ENCODE measurements at places on chromosomes 12 and 14.
A peak's percentile ranks its signal among the peaks of the same experiment; 100 is the strongest.

- DNase-seq, result no peak
Measured at GRCh38 chr12:50482571-50482970, 22.2 kb upstream of the DIP2B start.

GRCh38 chr12:39723831-39724230 lies 104.2 kb upstream of the ABCD2 start:
- no peak for DNase-seq

GRCh38 chr12:12121061-12121460 lies 50.3 kb downstream of the BCL2L14 start:
- no peak for DNase-seq

- DNase-seq, result no peak
Measured at GRCh38 chr12:54041097-54041690, 8.3 kb downstream of the HOXC5 start.

DNA sequence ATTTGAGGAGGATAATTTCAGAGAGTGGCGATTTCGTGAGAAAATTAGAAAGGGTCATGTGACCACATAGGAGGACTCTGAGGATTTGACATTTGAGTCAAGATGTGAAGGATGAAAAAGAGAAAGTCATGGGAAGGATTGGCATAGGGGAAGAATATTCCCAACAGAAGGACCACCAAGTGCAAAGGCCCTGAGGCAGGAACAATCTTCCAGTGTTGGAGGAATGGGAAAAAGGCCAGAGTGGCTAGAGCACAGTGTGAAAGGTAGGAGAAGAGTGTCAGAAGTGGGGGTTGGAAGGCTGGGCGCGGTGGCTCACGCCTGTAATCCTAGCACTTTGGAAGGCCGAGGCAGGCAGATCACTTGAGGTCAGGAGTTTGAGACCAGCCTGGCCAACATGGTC lies 3.9 kb upstream of the PPP1CC start:
- no peak for DNase-seq

- no peak for DNase-seq
Measured at GRCh38 chr12:104734541-104735095, 223.5 kb downstream of the SLC41A2 start.

DNA sequence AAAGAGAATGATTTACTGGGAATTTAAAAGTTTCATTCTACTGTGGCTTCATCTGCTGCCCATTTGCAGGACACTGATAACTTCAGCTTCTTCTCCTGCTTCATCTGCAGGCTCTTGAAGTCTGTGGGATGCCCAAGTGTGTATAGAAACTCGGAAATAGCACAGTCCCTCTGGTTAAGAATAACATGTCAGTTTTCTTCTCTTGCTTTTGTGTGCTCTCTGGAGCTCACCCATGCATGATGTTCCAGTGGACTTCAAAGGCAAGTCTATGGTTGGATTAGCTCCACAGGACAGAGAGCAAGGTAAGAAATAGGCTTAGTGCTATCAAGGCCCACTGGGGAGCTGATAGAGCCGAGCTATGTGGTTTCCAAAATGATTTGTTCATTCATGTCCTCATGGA lies 13.7 kb downstream of the RMST start:
- no peak for DNase-seq

DNA sequence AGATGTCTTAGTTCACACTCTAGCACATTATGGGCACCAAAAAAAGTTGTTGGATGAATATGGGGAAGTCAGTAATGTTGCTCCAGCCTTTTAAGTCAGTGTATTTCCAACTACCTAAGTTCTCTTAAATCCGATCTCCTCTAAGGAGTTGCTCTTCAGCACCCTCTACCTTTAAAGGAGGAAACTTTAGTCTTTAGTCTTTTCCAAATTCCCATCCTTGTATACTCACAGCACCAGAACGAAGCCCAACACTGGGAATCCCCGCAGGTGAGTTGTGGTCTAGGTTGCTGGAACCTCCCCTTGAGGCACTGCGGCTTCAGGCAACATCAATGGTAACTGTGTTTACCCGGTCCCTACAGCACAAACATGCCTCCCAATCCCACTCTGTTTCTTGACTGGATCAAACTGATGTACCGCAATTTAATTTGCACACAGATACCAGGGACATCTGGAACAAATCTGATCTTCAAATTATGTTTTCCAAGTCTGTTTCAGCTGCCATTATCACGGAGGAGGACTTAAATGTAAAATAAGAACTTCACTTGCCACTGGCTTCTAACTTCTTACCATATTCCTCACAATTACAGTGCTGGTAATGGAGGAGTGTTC lies 179.0 kb downstream of the FOXN3 start:
- peak; percentile 61 for DNase-seq

DNA sequence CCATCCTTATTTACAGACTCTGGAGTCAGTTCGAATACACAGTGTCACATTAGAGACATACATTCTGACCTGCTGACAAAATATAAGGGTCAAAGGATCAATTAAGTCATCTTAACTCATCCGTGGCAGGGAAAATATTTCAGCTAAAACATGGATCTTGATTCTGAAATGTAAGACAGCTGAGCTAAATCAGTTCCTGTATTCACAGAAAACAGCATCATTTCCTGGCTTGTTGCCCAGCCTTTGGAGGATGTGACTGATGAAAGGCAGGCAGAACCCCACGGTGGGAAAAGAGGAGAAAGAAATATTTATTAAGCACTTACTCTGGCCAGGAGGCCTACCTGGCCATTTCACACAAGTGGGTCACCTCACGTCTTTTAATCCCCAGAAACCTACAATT lies 101.9 kb downstream of the GAS2L3 start:
- DNase-seq, result peak; percentile 40

DNA sequence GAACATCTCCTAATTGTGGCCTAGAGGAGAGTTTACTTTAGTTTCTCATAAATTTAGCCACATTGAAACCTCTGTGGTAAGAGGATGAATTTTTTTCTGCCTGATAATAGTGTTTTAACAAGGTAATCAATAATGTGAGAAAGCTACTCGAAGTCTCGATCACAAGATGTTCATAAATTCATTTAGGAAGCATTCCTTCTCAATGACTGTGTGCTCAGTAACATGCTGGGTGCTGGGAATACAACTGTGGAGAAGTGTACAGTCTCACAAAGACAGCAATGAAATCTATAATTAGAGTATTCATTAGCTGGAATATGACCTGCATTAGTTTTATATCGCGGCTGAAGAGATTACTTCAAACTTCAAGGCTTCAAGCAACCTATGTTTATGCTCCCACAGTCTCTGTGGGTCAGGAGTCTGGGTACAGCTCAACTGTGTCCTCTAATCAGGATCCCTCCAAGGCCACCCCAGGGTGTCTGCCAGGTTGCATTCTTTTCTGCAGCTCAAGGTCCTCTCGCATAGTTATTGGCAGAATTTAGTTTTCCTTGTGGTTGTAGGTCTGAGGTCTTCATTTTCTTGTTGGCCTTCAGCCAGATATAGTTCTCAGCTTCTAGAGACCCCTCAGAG lies 167.6 kb downstream of the ANO4 start:
- DNase-seq, result no peak

GRCh38 chr12:65590318-65590717 lies 234.0 kb upstream of the HMGA2 start:
- DNase-seq, result no peak

DNA sequence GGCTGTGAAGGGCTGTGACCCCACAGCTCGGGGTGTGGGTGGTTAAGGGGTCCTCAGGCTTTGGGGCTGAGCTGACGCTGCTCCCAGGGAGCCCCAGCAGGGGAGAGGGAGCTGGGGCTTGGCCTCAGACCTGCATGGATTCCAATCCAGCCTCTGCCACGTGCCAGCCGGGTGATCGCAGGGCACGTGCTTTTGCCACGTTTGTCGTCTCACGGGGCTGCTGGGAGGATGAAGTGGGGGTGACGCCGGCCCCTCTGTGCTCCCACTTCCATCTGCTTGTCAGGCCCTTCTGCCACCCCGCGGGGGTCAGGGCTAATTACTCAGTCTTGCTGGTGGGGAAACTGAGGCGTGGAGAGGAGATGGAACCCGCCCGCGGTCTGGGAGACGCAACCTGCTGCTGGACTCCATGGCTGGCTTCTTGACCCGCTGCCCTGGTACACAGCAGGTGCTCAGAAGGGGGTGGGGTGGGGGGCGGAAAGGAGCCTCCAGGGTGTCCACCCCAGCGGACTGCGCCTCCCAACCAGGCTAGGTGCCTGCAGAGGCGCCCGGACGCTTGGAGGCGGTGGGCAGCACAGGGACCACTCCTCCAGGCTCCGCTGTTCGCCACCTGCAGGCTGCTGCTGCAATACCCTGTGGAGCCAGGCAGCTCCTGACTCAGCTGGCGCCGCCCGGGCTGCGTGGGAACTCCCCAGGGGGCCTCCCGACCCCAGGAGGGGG lies 36.4 kb upstream of the PRIMA1 start:
- DNase-seq, result peak; percentile 84

GRCh38 chr14:51533160-51533559 lies 118.5 kb upstream of the FRMD6 start:
- DNase-seq, result no peak

DNA sequence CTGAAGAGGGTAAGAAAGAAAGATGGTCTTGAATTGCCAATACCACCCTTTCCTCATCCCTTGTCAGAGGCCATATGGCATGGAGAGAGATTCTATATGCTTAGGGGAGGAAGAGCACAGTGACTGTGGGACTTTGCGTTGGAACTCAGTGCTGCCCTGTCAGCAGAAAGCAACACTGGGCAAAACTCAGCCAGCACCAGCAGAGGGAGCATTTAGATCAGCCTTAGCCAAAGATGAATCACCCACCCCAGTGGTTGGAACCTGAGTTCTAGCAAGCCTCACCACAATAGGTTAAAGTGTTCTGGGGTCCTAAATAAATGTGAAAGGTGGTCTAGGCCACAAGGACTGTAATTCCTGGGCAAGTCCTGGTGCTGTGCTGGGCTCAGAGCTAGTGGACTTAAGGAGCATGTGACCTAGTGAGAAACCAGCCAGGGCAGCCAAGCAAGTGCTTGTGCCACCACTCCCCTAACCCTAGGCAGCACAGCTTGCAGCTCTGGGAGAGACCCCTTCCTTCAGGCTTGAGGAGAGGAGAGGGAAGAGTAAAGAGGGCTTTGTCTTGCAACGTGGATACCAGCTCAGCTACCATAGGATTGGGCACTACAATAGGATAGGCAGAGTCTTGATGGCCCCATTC lies 11.4 kb upstream of the BCAT1 start:
- DNase-seq, result no peak

DNA sequence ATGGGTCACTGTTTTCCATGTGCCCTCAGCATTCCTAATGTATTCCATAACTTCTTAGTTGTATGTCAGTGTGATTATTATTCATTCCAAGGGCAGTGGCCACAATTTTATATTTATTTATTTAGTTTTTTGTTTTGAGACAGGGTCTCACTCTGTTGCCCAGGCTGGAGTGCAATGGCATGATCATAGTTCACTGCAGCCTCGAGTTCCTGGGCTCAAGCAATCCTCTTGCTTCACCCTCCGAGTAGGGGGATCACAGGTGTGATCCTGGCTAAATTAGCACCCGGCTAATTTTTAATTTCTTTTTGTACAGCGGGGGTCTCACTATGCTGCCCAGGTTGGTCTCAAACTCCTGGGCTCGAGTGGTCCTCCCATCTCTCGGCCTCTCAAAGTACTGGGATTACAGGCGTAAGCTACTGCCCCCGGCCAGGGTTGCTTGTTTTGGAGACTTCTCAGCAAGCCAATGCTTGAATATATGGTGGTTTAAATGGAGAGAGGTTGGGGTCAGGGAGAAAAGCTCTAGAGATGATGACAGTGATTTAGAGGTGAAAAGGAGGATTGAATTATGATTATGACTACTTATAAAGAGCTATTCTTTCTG lies 7.6 kb downstream of the GPRC5A start:
- no peak for DNase-seq

- no peak for DNase-seq
Measured at GRCh38 chr12:6542209-6543009, 8.1 kb downstream of the GAPDH start.

GRCh38 chr12:12700254-12700653 lies 4.3 kb upstream of the GPR19 start:
- DNase-seq, result no peak

- DNase-seq, result no peak
Measured at GRCh38 chr12:124126950-124127655, 154.1 kb downstream of the ZNF664 start.

DNA sequence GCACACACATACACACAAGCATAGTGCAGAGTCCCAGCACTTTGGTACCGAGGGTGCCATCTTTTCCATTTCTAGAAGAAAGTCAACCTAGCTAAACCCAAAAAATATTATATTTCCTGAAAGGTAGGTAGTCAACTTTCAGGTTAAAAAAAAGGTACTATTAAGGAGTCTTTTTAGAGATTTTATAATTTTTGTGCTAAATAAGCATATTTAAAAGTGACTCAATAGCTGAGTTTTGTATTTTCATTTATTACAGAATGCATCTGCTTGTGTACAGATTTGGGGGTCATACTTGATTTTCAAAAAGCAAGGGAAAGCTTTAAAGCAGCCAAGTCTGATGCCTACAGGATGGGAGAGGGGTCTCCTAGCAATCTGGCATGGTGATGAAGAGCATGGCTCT lies 34.6 kb downstream of the DCAF5 start:
- no peak for DNase-seq

DNA sequence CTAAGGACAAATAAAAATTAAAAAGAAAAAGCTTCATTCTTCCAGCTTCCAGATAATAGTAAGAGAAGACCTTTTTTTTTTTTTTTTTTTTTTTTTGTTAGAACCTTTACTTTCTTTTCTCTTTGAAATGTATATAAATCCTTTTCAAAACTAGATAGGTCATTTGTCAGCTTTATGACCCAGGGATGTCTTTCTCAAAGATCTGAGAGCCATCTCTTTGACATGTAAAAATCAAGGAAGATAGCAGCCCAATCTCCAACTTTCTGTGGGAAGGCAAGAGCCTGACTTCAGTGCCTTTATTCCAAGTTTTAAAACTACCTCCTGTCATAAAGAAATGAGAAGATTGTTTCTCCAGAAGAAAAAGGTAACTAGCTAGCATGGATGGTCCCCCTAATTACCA lies 203.3 kb upstream of the LRFN5 start:
- no peak for DNase-seq

- DNase-seq, result no peak
Measured at GRCh38 chr12:12439636-12440035, 82.8 kb downstream of the BORCS5 start.

GRCh38 chr12:89350630-89351488 lies 1.4 kb downstream of the DUSP6 start:
- DNase-seq, result no peak

GRCh38 chr12:90015228-90015627 lies 306.6 kb upstream of the ATP2B1 start:
- no peak for DNase-seq

DNA sequence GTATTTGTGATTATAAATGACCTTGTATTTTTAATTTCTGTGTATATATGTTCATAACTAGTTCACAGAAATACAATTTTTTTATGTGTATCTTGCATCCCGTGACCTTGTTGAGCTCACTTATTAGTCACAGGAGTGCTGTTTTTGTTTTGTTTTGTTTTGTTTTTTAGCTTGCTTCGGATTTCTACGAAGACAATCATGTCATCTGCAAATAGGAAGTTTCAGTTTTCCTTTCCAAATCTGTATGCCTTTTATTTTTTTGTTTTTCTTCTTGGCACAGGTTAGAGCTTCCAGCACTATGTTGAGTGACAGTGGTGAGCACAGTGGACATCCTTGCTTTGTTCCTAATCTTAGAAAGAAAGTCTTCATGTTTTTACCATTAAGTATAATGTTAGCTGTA lies 229.2 kb upstream of the GARIN6 start:
- no peak for DNase-seq

GRCh38 chr14:19941668-19942067 lies 11.0 kb downstream of the OR4K1 start:
- DNase-seq, result no peak
